ENCODE measurements at places on chromosomes 11 and 22.

DNA sequence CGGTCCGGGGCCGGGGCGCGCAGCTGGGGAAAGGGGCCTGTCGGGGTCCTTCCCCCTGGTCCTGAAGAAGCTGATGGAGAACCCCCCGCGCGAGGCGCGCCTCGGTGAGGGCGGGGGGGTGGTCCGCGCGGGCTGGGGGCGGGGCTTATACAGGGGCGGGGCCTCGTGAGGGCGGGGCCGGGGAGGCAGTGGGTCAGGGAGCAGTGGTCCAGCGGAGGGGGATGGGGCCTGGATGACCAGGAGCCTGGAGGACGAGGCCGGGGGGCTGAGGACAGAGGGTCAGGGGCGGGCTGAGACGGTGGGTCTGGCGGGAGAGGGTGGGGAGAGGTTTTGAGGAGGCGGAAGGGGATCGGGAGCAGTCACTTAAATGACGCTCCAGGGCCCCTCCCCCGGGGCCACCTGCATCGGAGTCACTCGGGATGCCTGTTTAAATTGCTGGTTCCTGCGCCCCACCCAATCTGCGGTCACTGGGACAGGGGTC lies 396 bp downstream of the TEF start:
- peak; percentile 39 for DNase-seq

- DNase-seq = no peak
Measured at GRCh38 chr22:35540595-35541253, at the start of gene RASD2. Gene RASD2, plus strand, starts transcription at chr22:35540831. Its CDS starts 5,979 bp downstream, at chr22:35546810.

GRCh38 chr22:31616315-31616980 lies 45.6 kb downstream of the PISD start:
- DNase-seq = no peak

- DNase-seq = no peak
Measured at GRCh38 chr11:32050264-32050663, 40.6 kb upstream of the RCN1 start.

- no peak for DNase-seq
Measured at GRCh38 chr11:2102132-2102882, 36.9 kb downstream of the IGF2 start.

- no peak for DNase-seq
Measured at GRCh38 chr11:35135222-35135621, 3.7 kb upstream of the CD44 start.

DNA sequence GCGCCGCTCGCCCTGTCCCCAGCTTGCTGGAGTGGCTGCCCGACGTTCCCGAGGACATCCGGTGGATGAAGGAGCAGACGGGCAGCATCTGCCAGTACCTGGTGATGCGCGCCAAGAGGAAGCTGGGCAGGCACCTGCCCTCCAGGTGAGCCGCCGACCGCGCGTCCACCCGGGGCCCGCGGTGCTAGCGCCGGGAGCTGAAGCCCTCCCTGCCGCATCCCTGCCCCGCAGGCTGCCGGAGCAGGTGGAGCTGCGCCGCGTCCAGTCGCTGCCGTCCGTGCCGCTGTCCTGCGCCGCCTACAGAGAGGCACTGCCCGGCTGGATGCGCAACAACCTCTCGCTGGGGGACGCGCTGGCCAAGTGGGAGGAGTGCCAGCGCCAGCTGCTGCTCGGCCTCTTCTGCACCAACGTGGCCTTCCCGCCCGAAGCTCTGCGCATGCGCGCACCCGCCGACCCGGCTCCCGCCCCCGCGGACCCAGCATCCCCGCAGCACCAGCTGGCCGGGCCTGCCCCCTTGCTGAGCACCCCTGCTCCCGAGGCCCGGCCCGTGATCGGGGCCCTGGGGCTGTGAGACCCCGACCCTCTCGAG lies 3.3 kb upstream of the CRACR2B start:
- DNase-seq = no peak

- DNase-seq = no peak
Measured at GRCh38 chr11:19089421-19089820, 27.5 kb upstream of the ZDHHC13 start.
